Naive thymus-derived CD8-positive, alpha-beta T cell (primary cell): ENCODE measurements at places on chromosomes 11 and 22. TPM values are rescaled to one million over a fixed set of nuclear protein-coding genes. Genes with fewer than 3 reads are reported as not detected.

DNA sequence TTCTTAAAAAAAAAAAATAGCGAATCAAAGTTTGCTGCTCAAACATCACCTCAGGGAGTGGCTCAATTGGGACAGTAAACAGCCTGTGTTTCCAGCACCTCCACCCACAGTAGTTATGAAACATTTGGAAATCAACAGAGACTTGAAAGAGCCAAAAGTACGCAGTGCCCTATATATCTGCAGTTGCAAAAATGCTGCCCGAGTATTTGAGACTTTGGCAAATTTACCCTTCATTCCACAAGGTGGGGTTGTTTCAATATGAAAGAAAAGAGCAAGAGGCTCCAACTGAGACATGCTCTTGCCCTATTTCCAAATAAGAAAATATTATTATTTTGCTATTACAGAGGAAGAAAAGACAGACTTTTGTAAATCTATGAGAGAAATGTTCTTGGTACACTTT, 851.1 kb upstream of the RAG2 start:
- no peak for DNase-seq

The SGSM1 gene
- 0.70 TPM for total RNA-seq

DNA sequence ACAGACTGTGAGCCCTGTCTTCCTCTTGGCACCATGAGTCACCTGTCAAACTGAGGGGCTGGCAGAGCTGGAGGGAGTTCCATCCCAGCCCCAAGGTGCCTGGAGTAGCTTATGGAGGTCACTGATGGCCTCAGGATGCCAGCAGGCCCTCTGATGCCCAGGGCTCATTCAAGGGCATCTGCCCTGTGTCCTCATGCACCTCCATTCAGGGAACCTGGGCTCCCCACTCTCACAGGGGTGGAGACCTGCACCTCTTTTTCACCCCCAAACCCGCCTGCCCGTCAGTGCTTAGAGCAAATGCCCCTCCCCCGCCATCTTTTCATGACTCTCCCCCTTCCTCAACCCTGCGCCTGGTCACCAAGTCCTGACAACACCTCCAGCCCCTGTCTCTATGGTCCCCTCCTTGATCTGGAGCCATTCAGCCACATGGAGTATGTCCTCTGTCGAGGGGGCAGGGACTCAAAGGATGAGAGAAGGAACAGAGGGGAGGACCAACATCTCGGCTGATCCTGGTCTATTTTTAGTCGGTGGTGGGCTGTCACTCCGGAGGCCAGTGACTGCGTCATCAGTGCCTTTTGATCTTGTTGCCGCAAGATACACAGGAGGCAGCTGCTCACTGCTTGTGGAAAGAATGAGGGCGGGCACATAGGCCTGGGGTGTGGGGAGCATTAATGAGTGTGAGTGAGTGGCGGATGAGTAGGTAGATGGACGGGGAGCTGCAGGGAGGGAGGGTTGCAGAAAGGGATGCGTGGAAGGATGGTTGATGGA, 72.2 kb downstream of the CDKN1C start:
- DNase-seq, result no peak

- DNase-seq, result no peak
These were observed 345.7 kb upstream of the NARS2 start for GRCh38 chr11:78920329-78920728.

The KRTAP5-7 gene
- 0.55 TPM for total RNA-seq

DNA sequence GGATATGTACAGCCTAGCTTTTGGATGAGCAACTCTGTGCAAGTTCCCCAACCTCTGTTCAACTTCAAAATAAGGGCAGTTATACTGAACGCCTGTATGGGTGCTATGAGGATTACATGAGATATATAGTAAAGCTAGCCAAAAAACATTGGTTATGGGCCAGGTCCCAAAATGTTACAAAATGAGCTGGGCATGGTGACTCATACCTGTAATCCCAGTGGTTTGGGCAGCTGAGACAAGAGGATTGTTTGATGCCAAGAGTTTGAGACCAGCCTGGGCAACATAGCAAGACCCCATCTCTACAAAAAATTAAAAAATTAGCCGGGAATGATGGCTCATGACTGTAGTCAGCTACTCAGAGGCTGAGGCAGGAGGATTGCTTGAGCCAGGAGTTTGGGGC, 118.4 kb downstream of the TEAD1 start:
- no peak for DNase-seq

- no peak for DNase-seq
These were observed 737 bp downstream of the BCL2L13 start for GRCh38 chr22:17639247-17639741.

DNA sequence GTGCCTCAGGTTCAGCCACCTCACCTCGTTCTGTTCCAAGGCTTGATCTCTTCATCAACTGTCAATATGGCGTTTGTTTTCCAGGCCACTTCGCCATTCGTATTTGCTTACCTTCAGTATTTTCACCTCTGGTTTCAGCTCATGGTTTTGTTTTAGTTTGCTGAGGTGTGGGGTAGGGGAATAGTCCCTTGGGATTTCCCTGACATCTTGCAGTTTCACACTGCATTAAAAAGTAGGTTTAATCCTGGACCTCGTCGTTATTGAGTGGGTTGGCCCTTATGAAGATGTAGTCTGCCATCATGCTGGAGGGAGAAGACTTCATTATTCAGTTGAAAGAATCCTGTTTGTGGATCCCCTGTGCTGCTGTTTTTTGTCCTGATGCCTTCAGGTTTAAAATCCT, 46.0 kb downstream of the C11orf91 start:
- no peak for DNase-seq

GRCh38 chr11:726278-727220, 20.5 kb downstream of the EPS8L2 start:
- no peak for DNase-seq

The UBQLN3 gene
- 0.41 TPM for total RNA-seq

The FOSL1 gene
- total RNA-seq, result not detected

- DNase-seq, result no peak
These were observed 151.1 kb upstream of the ISX start for GRCh38 chr22:34914846-34915245.

DNA sequence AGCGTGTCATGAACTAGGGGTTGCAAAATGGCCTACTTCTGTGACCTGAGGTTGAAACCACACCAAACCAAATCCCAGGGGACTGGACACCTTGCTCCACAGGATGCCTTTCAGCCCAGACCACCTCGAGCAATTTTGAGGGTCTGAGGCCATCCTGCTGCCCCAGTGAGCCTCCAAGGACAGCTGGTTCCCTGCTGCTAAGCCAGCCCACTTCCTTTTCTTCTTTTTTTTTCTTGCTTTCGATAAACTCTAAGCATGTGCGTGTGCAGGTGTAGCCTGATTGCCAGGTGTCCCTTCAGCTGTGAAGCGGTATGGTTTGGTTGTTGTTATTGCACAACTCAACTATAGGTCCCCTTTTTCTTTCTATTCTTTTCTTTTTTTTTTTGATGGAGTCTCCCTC, 2.7 kb downstream of the CRYBB1 start:
- no peak for DNase-seq

GRCh38 chr11:61555051-61555969, 25.6 kb downstream of the SYT7 start:
- DNase-seq, result no peak

DNA sequence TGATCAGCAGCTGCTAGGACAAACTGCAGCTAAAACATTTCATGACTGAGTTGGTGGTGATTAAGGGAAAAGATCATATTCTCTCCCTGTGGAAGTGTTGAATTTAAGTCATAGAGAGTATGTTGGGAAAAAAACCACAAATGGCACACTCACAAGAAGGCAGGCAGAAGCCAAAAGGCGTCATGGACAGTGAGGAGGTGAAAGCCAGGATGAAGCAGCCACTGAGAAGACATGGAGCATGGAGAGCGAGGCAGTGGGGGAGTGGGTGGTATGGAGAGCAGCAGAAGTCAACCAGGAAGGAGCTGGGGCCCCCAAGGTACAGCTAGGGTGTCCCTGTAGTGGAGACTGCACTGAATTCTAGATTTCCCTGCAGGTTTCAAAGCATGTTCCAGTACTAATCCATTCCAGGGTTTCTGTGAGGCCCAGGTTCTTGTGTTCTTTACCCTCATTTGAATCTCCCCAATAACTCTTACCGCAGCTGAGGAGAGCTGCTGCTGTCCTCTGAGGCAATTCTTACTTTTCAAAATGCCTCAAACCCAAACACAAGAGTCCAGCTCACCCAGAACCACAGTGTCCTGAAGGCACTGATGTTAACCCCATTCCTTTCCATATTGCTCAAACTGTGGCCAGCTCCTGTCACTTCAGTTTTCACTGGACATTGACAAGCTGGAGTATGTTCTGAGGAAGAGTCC, 191.8 kb upstream of the E2F8 start:
- no peak for DNase-seq

The GSTT2 gene
- total RNA-seq, result not detected

DNA sequence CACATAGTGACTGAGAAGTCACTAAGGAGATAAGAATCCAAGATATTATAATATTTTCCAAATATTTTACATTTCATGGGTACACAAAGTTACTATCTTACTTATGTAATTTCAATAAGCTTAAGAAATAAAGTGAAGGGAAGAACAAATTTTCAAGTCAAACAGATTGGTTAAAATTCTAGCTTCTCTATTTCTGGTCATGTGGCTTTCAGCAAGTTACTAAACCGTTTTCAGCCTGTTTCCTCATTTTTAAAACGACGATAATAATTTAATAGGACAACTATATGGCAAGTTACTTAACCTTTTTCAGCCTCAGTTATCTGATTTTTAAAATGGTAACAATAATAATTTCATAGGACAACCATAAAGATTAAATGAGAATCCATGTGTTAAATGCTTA, 15.6 kb downstream of the DCUN1D5 start:
- DNase-seq, result no peak

DNA sequence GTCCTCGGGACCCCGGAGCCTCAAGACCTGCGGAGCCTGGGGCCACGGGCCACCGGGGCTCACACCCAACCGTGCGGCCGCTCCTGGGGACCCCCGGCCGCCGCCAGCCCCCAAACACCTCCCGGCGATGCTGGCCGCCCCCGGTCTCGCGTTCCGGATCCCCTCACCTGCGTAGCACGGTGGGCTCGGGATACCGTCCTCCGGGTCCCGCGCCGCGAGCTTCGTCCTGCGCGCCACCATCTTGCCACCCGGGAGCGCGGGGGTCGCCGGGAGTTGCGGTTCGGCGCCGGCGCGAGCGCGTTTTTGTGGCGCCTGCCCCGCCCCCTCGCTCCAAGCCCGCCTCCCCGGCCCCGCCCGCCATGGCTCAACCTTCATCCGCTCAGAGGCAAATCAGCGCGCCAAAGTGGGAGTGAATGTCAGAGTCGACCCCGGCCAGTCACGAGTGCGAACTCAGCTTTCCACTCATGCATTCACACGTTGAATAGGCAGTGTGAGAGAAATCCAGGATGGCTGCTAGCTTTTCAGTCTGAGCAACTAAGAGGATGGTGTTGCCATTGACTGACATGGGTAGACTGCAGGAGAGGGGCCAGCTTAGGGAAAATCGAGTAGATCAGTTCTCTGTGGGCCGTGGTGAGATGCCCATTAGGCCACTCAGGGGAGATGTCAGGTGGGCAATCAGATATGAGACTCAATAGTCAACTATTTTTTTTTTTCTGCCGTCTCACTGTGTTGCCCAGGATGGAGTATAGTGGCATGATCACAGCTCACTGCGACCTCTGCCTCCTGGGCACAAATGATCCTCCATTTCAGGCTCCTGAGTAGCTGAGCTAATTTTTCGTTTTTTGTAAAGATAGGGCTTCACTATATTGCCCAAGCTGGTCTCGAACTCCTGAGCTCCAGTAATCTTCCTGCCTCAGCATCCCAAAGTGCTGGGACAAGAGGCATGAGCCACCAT, 28.3 kb downstream of the SERHL2 start:
- peak; percentile 76 for DNase-seq

DNA sequence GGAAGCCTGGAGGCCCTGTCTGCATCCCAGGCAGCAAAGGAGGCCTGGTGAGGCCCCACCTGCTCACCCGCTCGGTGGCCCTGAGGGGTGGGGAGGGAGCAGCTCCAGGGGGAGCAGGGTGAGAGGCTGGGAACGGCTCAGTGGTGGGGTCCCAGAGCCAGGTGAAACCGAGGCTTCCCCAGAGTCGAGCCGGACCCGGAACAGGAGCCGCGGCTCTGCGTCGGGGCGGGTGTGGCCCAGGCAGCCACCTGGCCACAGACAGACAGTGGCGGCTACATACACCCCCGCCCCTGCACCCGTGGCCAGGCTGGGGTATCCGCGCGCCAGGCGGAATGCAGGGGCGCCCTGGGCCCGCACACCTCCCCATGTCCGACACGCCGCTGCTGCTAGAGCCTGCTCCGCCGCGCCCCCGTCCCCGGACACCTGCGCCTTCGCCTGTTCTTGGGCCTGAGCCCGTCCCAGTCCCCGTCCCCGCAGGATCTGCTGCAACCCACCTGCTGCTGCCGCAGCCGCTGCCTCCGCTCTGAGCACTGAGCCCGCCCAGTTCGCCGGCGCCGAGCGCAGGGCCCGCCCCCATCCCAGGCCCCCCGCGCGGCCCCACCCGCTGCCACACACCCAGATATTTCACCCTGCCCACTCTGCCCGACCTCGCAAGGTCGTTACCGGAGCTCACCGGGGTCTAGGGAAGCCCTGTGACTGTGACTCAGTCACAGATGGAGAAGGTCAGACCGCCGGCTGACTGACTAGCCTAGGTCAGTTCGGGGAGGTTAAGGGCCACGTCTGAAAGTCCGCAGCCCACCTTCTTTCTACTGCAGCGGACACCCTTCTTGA, at the start of gene SLC7A4:
Gene SLC7A4 (minus strand): TSS at position 525 of the 831 bp plus-strand sequence. CDS start 749 bp downstream, outside the sequence.
- DNase-seq, result peak; percentile 45

The PYGM gene
- total RNA-seq, result 13.0 TPM

DNA sequence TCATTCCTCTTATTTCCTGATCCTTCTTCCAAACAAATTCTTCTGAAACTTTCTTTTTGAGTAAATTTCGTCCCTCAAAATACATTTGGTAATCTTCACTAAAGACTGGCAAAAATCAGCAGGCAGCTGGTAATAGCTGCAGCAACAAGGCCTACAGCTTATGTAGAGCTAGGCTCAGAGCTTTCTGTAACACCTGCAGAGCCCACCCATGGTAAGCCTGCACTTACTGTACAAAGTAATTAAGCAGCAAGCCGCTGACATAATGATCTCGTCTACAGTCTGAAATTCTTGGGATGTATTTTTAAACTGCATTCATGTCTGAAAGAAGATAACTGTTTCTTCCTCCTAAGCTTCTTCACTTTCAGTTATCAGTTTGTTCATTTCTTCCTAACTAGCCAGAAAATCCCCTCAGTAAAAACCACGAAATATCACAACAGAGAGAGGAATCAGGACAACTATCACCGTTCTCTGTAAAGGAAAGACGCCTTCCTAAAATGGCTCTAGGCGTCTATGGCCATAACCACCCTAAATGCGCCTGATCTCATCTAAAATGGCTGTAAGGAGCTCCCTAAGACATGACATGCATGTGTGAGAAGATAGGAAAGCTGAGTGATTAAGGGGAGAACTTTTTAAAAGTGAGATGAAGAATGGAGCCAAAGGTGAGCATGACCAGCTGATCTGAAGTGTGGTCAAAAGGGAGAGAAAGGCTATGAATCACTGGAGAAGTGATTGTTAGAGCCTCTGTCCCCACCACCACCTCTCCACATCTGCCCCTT, 56.2 kb downstream of the DENND5A start:
- DNase-seq, result no peak

GRCh38 chr22:29871684-29872083, 11.3 kb upstream of the MTMR3 start:
- no peak for DNase-seq

DNA sequence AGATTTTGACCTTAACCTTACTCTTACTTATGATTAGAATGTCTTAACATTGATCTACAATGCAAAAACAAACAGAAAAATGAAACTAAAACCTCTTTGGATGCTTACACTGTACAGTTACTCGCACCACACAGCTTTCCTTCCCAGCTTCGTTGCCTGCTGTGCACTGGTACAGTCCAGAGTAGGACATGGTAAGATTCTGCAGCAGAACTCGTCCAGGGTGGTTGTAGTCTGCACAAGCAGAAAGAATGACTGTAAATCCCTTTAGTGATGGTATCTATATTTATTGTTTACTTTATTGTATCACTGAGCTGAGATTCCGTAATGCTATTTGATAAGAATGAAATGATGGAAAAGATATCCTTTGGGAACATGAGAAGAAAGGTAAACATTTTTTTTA, 21.0 kb upstream of the HSPA8 start:
- no peak for DNase-seq

The KRTAP5-2 gene
- not detected for total RNA-seq
